Fibroblast of gingiva (primary cell): ENCODE measurements at places on chromosomes 7 and 10.
A peak's percentile ranks its signal among the peaks of the same experiment; 100 is the strongest.

DNA sequence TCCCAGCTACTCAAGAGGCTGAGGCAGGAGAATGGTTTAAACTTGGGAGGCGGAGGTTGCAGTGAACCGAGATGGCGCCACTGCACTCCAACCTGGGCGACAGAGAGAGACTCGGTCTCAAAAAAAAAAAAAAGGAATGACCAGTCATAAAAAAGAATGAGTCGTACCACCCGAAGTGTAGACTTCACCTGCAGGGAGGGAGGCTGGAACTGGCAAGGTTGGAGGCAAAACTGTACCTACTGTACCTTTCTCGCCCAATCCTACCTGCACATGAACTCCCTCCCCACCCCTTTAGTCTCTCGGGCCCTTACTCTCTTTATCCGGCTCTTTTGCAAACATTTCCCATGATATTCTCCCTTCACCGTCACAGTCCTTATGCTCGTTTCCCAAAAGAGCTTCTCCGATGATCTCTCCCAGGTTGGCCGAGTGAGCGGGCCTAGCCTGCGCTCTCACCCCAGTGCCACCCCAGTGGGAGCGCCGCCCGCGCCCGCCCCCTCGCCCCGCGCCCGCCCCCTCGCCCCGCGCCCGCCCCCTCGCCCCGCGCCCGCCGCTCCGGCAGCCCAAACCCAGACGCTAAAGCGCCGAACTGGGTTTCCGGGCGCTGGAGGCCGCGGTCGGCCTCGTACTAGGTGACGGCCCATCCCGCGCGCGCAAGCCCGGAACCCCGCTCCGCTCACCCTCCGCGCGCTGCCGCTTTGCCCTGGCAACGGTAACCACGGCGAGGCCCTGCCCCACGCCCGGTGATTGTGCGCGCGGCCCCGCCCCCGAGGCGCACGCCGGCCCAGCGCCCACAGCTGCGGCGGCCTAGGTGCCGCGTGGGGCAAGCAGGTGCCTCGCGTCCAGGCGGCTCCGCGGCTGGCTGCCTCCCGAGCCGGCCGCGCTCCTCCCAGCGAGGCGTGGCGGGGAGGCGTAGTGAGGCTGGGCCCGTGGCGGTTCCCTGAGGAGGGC, at the start of gene SMKR1:
Gene SMKR1 (plus strand): TSS at position 772 of the 948 bp plus-strand sequence. CDS start 294 bp downstream, outside the sequence.
- DNase-seq, result peak; percentile 56

DNA sequence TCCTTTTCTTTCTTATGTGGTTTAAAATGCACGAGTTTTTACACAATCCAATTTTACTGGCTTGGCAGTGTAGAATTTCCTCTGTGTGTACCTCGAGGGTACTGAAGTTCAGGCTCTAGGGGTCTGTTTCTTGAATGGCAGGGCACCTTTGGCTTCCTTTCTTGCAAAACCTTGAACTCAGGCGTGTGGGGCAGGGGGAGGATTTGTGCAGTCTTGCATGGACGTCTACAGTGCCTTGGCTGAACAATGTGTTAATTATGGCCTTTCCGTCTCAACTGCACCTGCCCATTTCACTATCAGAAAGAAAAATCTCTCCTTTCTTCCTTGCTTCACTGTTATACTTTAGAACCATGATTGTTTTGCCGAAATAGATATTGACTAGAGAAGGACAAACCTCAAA, 570.9 kb downstream of the INHBA start:
- DNase-seq, result no peak

GRCh38 chr10:17176091-17176490, 25.4 kb downstream of the TRDMT1 start:
- peak; percentile 40 for DNase-seq

GRCh38 chr7:29207162-29207801, 12.7 kb downstream of the CHN2 start:
- no peak for DNase-seq

DNA sequence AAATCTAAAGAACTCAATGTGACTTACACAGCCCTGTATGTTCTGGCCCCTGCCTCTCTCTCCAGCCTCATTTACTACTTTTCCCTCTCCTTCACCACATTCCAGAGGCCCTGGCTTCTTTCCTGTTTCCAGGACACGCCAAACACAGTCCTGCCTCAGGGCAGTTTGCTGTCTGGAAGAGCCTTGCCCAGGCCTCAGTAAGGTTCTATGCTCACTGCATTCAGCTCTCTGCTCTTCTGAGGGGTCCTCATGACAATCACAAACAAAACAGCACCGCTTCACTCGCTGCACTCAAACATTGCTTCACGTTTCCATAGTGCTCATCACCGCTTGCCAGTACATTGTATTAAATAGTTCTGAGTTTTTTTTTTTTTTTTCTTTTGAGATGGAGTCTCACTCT, 35.1 kb upstream of the GARS1 start:
- DNase-seq, result peak; percentile 15

DNA sequence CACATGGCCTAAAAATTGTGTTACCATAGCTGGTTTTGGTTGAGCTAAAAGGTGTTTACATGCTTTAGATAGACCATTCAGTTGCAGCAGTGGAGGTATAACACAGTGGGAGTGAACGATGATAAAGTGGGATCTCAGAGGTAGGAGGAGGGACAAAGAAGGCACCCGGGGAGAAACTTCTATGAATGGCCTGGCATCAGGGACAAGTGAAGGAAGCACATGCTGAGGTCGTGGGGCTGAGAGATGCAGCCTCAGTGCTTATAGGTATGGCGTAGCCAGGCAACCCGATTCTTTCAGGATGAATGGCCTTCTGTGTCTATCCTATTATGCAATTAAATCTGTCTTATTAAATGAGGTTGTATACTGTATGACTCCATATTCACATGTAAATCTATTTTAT, 3.9 kb upstream of the CDK6 start:
- DNase-seq, result no peak

DNA sequence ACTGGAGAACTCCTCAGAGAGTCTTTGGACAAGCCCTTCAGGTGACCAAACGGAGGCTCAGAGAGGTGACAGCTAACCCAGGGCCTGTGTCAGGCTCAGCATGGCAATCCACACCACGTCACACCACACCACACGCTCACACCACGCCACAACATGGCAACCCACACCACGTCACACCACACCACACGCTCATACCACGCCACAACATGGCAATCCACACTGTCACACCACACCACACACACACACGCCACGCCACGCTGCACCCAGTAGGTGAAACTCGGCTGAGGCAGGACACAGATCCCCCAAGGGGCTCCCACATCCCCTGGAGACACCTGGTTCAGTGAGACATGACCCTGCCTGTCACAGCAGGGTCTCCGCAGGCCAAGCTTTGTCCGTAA, 107.3 kb downstream of the PDGFA start:
- DNase-seq, result no peak

DNA sequence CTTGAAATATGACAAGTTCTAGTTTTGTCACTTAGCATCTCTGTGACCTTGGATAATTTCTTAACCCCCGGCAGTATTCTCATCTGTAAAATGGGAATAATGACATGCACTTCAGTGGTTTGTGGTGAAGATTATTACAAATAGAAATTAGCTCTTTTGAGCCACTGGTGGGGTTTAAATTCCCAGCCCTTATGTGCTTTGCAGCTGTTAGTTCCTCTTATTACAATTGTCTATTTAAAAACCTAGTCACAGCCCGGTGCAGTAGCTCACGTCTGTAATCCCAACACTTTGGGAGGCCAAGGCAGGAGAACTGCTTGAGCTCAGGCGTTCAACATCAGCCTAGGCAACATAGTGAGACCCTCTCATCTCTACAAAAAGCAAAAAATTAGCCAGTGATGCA, 30.1 kb downstream of the CAV1 start:
- no peak for DNase-seq

- DNase-seq, result no peak
These were observed 206 bp downstream of the UPF2 start for GRCh38 chr10:12042409-12042796.

DNA sequence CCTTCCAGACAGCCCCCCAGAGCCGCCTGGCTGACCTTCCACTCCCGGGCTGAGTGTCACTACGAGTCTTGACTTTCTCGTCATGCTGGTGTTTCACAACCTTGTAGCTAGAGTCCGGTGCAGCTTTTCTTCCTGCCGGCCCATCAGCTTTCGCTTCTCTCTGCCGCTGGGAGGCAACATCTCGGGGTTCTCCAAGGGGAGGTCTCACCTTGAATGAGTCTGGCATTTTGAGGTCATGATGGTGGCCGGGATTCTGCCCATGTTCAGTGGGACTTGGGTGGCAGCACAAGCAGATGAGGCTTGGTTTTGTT, 285.2 kb downstream of the CAMK1D start:
- DNase-seq, result no peak

DNA sequence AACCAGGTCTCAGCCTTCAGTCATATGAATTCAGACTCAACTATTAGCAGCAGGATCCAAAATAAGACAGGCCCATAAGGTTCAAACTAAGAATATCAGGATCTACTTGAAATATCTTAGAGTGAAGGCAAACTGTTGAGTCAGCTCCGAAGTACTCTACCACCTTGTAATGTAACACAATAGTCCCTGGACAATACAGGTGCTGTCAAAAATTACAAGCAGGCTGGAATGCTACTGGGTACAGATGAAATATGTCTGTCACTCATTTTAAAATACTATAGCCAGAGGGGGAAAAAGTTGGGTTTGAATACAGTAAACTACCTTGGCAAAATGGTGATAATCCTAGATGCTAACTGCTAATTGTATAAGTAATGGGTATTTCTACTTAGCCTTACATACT, 6.8 kb downstream of the PAXIP1 start:
- DNase-seq, result no peak

- no peak for DNase-seq
These were observed 548.9 kb upstream of the STEAP1 start for GRCh38 chr7:89605362-89605761.

- peak; percentile 34 for DNase-seq
These were observed 17.9 kb downstream of the SEMA3A start for GRCh38 chr7:84176716-84177115.

DNA sequence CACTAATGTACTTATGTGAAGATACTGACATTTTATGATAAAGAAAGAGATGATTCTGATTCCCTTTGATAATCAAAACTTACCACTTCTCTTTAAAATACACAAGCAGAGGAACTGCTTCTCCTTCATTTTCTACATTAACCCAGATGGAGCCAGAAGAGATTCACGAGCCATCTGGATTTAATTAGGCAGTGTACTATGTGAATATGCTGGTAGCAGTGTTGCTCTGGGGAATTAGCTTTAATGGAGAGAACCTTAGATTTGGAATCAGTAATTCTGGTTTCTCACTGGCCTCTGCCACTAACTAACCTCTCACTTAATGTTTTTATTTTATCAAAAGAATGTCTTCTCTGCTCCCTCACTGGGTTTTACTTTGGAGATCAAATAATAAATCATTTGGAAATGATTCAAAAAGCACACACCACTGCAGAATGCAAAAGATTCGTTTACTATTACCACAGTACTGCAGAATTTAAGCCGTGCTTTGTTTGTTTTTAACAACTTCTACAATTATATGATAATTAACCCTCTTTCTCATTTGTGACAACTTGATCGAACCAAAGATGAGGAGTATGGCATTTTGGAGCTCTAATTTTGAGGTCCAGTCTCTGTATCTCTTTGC, 77.5 kb upstream of the PHYHIPL start:
- peak; percentile 66 for DNase-seq

DNA sequence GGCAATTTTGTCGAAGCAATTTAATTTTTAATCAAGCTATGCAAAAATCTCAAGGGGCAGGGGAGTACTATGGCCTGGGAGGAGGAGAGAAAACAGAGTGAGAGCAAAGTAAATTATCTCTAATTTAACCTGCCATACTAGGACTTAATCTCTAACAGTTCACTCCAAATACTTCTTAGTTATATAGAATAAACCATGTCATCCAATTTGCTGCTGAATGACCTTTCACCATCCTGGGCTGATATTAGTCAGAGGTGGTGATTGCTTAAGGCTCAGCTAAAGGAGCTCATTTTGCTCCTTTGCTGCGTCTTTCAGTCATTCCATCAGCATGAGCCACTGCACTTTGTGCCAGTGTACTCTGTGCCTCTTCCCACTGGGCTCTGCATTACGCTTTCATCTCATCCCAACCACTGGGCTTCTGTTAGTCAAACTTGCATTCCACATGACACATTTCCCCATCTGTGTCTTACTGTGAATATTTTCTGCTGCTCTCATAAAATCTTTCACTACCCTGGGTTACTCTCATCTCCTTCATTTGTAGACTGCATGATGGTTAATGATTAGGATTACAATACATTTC, 84.3 kb downstream of the CD36 start:
- DNase-seq, result peak; percentile 99

DNA sequence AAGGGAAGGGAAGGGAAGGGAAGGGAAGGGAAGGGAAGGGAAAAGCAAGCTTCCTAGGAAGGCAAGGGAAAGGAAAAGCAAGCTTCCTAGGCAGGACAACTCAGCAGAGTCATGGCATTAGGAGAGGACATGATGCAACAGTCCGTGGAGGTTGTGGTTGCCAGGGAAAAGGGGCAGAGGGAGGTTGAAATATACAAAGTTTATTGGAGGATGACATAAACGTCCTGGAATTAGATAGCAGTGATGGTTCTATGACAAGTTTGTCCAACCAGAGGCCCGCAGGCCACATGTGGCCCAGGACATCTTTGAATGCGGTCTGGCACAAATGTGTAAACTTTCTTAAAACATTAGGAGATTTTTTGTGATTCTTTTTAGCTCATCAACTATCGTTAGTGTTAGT, 59.8 kb upstream of the OPN4 start:
- peak; percentile 70 for DNase-seq

- DNase-seq, result no peak
These were observed 76.9 kb downstream of the SLC13A1 start for GRCh38 chr7:123122916-123123315.

- DNase-seq, result no peak
These were observed 81.6 kb upstream of the SP4 start for GRCh38 chr7:21346297-21346696.

- DNase-seq, result no peak
These were observed 43.2 kb downstream of the WDFY4 start for GRCh38 chr10:48727866-48728265.

DNA sequence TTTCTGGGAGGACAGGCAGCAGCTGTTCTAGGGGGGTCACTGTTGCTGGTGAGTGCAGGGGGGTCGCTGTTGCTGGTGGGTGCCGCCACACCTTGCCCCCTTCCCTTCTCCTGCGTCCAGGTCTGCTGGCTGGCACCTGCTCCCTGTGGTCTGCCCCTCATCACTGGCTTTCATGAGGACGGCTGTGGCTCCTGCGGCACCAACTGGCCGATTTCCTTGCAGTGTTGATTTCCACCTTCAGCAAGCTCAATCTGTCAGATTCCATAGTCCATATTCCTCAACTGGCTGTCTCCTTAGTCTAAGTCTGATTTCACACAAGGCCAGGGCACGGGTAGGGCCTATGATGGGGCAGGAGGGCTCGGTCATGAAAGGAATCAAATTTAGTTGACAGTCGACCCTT, 23.4 kb upstream of the GRB10 start:
- no peak for DNase-seq

DNA sequence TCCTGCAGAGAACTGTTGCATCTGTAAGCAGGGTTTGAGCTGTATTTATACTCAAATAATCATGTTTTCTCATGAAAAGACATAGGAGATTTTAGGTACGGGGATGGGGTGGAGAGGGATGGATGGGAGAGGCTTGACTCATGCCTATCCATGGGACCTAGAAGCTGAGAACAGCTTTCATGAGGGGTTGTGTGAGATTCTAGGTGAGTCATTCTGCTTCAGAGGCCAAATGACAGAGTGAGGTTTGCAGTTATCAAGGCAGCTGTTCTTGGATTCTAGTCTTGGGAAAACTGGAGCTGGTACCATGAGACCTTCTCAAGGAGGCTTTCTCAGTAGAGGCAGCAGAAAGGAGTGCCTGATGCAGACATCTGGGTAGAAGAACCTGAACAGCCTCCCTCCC, 746.9 kb downstream of the TYW1 start:
- DNase-seq, result no peak
